ENCODE measurements at places on chromosomes 13 and 19.

GRCh38 chr13:99624936-99625540, 123.8 kb downstream of the TM9SF2 start:
- DNase-seq = no peak

DNA sequence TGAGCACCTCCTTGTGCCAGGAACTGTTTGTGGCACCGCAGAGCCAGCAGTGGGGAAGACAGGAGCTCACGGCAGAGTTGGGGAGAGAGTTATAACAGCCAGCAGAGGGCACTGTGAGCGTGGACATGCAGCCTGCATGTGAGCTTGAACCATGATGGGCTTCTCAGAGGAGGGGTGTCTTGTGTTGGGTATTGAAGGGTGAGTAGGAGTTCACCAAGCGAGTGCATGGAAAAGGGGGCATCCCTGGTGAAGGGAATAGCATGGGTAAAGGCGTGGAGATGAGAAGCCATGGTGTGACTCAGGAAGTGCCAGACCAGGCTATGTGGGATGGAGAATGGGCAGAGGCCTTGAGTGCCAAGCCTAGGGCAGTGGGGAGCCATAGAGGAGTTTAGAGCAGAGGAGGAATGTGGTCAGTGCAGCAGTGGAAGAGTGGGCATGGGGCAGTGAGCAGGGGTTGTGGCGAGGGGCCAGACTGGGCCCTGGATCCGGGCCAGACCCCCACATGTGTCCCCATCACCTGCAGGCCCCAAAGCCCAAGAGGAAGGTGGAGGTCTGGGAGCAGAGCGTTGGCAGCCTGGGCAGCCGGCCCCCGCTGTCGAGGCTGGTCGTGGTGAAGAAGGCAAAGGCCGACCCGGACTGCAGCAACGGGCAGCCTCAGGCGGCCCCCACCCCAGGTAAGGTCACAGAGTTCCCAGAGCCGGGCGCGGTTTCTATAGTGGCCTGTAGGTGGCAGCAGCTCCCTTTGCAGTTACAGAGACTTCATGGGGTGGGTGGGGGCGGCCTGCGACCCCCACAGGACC, 11.8 kb upstream of the SHD start:
- no peak for DNase-seq

- DNase-seq = no peak
These were observed 20.1 kb downstream of the NOTCH3 start for GRCh38 chr19:15180451-15181390.

GRCh38 chr13:110500341-110500740, 61.2 kb downstream of the RAB20 start:
- no peak for DNase-seq

GRCh38 chr19:16330806-16331690, 6.4 kb downstream of the KLF2 start:
- DNase-seq = no peak

DNA sequence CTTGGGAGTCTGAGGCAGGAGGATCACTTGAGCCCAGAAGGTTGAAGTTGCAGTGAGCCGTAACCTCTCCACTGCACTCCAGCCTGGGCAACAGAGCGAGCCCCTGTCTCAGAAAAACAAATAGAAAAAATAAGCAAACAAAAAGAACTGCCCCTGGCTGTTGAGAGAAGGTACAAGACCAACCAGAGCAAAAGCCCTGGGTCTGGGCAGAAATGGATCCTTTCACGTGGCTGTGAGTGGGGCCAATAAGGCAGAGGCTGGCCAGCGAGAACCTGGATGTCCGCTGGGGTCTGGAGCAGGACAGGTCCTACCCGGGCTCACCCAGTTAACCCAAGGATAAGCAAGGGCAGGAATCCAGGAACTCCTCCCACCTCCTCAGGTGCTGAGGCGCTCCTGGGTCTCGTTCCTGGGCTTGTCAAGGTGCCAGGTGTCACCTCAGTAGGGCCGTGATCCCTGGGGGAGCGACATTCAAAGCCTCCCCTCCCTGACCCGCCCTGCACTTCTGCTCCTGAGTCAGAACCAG, 4.7 kb upstream of the SLC5A5 start:
- no peak for DNase-seq

DNA sequence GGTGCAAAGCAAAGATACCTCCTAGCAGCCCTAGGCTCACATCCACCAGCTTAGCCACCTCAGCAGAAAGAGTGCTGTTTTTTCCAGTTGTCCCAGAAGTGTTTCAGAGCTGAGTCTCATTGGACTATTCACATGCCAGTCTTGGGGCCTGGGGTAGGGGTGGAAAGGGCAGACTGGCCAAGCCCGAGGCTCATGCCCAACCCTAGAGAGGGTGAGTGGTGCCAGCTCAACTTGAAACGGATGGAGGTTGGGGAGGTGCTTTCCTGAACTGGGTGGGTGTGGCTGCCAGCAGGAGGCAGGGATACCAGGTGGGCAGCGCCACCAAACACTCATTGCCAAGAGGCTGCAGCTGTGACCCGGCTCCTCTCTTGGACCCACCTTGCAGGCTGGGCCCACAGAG, 116.9 kb downstream of the DPF1 start:
- no peak for DNase-seq

DNA sequence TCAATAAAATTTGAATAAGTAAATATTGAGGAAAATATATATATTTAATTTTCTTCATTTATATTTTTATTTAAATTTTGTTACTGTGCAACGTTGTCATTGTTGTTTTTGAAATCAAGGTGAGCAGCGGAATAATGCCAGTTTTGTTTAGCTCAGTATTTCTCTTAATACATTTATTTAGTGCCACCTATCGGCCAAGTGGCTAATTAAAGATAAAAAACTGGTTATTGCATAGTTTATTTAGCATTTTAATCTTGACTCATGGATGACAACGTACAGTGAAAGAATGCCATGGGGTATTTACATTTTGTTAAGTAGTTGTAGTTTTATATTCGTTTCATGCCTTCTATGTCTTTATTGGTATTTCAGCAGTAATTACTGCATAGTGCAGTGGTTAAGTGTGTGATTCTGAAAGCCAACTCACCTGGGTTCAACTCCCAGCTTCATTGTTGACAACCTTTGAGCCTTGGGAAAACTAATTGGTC, 265.9 kb downstream of the MYO16 start:
- DNase-seq = no peak

DNA sequence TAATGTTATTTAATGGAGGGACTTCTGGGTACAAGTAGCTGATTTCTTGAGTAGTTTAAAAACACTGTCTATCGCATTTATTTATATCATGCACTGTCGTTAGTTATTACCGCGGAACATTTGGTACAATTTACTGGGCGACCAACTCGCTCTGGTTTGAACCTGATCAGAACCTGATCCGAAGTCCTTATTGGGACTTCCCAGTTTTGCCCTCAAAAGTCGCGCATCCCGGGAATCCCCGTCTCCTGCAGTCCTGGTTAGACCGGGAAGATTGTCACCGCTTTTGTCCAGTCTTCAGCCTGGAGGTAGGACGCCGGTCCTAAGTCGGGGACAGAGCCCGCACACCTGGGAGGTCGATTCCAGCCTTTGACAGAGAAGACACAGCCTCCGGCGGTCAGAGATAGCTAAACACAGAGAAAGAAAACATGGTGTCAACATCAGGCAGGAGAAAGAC, 694 bp downstream of the CLN5 start:
- no peak for DNase-seq

GRCh38 chr19:40691421-40692211, 1.2 kb upstream of the NUMBL start:
- DNase-seq = no peak

DNA sequence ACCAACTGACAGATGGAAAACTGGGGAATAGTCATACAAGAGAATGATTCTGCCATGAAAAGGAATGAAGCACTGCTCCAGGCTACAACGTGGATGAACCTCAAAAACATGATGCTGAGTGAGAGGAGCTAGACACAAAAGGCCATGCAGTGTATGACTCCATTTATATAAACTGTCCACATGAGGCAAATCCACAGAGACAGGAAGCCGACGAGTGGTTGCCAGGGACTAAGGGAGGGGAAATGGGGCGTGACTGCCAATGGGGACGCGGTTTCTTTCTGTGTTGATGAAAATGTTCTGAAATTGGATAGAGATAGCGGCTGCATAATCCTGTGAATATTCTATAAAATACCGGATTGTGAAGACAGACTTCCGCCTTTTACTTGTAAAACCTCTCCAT, 10.2 kb downstream of the SMIM7 start:
- no peak for DNase-seq

GRCh38 chr13:107765724-107766401, 449.5 kb downstream of the LIG4 start:
- DNase-seq = no peak

Data from stimulated activated CD4-positive, alpha-beta T cell treated with anti-CD3 and anti-CD28 coated beads, Interleukin-15, amount 100 ng/mL, for 48 hours (primary cell).